Left colon (tissue), 2 donors: ENCODE measurements at places on chromosomes 5 and 9.
A peak's percentile ranks its signal among the peaks of the same experiment; 100 is the strongest.

- DNase-seq, result no peak
Observed at GRCh38 chr9:121783521-121784507, 132.4 kb downstream of the DAB2IP start.

- DNase-seq, result no peak
Observed at GRCh38 chr5:135365281-135365680, 33.8 kb downstream of the MACROH2A1 start.

DNA sequence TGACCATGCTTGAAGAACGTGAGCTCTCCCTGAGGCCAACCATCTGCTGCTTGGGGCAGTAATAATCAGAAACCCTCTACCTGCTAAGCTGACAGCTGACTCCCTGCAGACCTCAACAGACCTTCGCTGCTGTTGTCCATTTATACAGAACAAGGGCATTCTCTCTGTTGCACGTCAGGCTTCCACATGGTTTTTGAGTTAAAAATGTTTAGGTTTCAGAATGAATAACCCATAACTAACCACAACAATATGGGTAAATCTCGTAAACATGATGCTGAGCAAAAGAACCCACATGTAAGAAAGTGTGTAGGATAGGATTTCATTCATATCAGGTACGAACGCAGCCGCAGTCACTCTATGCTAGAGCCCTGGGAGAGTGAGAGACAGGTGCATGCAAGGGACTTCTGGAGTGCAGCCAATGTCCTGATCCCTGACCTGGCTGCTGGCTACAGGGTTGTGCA lies 348.5 kb downstream of the MED10 start:
- no peak for DNase-seq

DNA sequence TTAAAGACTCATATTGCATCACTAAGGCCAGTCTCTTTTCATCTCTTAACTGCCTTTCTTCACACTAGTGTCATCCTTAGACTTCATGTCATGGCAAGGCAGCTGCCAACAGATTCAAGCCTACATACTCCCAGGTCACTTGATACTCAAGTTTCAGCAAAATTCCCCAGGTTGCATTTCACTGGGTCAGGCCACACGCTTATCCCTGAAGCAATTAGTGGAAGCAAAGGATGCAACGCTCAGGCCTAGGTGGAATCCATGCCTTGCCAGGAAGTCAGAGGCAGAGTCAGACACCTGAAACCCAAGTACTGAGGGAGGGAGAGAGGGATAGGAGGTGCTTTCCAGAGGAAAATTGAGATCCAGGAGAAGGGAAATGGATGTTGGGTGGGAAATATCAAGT lies 28.9 kb downstream of the YIPF5 start:
- no peak for DNase-seq

DNA sequence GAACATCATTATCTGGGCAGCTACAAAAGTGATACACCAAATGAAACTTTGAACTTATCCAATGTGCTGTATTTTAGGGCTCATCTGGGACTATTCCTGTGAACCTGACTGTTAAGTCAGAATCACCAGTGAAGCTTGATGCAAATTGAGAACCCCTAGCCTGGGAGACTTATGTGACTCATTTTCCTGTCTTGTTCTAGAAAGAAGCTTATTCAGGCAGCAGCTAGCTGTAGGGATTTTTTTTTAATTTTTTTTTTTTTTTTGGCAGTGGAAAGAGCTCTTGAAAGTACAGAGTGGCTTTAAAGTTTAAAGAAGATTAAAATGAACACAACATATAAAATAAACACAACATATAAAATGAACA lies 81.1 kb upstream of the TNFAIP8 start:
- no peak for DNase-seq

DNA sequence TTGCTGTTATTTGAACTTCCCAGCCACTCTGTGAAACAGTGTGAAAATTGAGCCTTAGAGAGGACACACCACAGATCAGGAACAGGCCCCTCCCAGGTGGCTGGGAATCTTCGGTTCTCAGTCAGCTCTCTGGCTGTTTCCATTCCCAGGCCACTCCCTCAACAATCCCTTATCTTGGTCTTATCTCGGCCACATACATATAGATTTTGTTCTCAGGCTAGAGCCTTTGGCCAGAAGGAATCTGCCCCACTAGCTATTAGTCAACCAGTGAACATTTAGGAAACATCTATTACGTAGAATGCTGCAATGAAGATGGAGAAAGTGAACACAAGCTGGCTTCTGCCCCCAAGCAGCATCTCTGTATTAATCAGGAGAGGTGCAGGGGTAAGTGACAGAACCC lies 21.0 kb upstream of the WWC1 start:
- peak; percentile 51 for DNase-seq

DNA sequence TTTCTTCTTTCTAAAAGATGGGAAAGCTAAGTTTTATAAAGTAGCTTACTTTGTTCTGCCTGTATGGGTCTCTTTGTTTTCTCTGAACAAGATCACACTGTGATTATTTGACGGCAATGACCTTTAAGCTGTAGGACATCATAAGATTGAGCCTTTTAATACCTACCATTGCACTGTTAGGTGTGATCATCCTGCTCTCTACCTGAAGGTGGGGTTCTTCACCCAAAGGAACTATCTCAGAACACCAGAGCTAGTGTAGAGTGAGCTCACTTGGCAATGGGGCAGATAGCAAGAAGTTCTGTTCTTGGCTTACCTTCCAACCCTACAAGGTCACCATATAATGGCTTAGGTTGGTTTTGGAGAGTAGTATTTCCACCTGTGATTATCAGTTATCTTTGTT lies 200.2 kb downstream of the SPATA31D1 start:
- no peak for DNase-seq

GRCh38 chr5:52987711-52988331 lies 1.3 kb upstream of the ITGA2 start:
- no peak for DNase-seq

GRCh38 chr5:9197881-9198260 lies 348.0 kb downstream of the SEMA5A start:
- DNase-seq, result no peak

DNA sequence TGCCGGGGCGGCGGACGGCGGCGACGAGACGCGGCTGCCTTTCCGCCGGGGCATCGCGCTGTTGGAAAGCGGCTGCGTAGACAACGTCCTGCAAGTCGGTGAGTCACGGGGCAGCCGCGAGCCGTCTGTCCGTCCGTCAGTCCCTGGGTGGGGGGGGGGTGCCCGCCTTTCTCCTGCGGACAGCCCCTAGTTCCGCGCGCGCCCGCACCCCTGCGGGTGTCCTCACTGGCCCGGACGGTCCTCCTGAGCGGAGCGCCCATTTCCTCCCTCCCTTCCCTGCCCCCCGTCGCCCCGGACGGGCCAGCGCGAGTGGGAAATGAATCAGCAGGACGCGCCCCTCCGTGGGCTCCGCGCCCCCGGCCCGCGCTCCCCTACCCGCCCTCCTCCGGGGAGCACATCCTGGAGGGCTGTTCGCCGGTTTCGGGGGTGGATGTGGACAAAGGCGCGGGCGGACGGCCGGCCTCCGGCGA lies 828 bp downstream of the ZSWIM6 start:
- DNase-seq, result no peak

DNA sequence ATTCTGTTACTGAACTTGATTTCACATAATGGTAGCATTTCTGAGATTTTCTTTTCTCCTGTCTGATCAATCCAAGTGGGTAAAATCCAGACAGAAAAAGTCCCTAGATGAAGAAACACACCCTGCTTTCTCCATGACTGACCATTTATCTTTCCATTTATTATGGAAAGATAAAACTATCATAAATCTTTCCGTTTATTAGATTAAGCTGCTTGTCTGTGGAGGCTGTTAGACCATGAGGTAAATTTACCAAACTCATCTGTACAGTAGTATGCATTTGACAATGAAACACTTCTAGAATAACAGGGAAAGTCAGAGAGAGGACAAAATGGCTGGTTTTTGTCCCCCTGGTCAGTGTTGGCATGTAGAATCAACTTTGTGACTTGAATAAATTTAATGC lies 491.2 kb upstream of the SEMA6A start:
- DNase-seq, result no peak

DNA sequence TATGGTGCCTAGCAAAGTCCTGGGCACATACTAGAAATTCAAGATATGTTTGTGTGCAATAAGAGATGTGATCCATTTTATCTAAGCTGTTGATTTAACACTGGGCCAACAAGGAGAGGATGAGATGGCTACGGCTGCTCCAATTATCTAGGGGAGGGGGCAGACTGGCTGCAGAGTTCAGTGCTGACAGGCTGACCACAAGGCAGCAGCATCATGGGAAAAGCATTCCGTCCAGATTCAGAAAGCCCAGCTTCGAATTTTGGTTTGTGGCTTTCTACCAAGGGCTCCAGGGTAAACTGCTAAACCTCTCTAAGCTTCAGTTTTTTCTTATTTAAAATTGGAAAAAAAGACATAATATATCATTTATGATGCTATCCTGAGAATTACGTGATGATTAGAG lies 385.1 kb upstream of the DAP start:
- no peak for DNase-seq

DNA sequence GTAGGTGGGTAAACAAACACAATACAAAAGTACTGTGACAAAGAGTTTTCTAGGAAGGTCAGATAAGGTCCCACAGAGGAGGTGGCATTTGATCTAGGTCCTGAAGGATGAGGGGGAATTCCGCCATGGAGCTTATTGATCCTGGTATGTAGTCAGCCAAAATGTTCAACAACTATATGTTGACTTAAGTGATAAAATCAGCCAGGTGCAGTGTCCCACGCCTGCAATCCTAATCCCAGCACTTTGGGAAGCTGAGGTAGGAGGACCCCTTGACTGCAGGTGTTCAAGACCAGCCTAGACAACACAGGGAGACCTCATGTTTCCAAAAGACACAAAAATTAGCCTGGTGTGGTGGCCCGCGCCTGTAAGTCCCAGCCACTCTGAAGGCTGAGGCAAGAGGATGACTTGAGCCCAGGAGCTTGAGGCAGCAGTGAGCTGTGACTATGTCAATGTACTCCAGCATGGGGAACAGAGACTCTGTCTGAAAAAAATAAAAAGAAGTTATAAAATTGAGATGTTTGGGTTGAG lies 46.4 kb upstream of the PLIN2 start:
- DNase-seq, result no peak

DNA sequence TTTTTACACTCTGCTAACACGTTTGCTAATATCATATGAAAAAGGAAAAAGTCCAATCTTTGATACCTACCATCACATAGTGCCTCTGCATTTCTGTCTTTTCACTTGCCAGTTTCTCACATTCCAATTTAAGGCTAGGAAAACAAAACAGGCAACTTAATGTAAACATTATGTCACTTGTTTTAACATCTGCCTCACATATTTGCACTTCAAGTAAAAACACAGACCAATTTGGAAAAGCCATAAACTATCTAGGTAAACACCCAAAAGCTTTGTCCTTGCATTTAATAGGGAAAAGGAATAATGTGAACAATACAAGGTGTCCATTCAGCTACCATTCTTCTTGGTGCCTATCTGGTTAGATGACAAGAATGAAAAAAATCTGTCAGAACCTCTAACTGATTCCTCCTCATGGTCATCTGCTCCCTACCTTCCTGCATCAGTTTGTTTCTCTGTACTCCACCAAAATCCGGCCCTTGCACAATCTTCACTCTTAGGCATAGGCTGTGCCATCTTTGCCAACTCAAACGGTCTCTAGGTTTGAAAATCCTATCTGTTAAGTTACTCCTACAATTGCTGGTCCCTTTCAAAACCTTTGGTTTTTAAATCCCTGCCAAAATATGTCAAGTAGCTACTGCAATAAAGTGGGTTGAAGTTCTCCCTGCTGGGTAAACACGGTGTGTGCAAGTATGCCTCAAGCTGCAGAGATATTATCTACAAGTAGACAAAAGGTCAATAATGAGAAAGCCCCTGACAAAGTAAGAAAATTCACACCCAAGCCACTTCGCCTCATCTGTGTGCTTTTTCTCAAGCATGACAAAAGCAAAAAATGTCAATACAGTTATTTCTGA lies 3.4 kb downstream of the TLE1 start:
- DNase-seq, result no peak

- DNase-seq, result peak; percentile 16
Observed at GRCh38 chr5:140399979-140400729, 1.5 kb upstream of the ANKHD1 start.

DNA sequence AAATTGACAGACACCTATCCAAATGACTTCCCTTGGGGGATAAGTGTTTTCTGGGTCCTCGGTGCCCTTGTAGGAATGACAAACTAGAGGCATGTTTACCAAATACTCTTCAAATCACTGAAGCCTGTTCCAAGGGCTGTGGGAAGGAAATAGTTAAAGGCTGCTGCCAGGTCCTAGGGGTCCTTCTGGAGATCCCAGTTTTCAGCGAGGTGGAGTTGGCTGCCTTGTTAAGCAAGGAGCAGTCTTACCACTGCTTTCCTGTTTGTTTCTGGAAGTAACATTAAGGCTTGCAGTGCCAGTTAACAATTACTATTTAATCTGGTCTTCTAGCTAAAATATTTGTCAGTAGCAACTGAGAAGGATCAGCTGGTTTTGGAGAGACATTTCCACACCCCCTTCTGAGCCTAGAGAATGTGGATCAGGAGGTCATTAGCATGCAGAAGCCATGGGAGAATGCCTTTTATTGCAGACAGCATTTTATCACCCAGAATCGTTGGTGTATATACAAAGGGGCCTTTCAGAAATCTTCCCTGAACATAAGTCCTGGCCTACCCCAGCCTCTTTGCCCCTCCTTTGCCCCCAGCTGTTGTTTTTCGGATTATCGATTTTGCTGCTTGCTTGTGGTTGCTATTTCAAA lies 238.8 kb downstream of the DMAC1 start:
- no peak for DNase-seq

DNA sequence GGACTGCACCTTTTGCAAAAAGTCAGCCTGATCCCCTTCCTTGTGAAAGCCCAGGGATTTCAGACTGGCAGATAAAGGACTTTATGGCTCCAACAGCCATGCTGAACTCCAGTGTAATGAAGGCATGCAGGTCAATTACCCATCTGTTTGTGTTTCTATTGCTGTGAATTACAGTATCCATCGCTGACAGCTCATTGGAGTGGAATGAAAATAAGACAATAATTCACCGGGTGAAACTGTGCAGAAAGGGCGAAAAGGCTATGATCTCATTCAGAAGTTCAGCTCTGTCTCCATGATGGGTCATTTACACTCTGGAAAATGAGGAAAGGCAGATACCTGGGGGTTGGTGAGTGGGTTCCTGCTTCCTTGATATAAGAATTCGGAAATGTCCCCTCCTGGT lies 148.0 kb downstream of the BRINP1 start:
- no peak for DNase-seq

DNA sequence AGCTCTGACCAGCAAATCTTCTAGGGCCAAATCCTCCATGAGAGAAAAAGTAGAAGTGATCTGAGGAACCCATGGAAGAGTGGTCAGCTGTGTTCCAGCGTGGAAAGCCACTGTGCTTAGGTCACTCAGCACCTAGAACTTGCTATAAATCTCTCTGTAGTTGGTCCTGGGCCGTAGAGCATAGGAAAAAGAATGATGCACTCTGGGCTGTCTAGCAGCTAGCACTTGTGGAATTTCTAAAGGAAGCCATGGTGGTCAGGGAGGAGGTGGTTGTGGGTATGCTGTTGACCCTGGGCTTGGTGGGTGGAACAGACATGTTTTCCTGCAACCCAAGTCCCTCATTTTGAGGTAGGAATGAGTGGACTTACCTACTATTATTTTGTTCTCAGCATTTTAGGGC lies 48.1 kb downstream of the GGTA1 start:
- no peak for DNase-seq
